Naive B cell (primary cell): ENCODE measurements at places on chromosomes 6 and 20.

- peaks cover 26% of the 10 kb centered on the region for H3K36me3 ChIP-seq
- H3K4me1 ChIP-seq = no peaks in the 10 kb centered on the region
- no peak overlapping the region for H3K4me3 ChIP-seq
- DNase-seq = peak; percentile 4
- H3K27me3 ChIP-seq = peaks cover 17% of the 10 kb centered on the region
These were observed 45.9 kb upstream of the RALY start for GRCh38 chr20:33947709-33948295.

DNA sequence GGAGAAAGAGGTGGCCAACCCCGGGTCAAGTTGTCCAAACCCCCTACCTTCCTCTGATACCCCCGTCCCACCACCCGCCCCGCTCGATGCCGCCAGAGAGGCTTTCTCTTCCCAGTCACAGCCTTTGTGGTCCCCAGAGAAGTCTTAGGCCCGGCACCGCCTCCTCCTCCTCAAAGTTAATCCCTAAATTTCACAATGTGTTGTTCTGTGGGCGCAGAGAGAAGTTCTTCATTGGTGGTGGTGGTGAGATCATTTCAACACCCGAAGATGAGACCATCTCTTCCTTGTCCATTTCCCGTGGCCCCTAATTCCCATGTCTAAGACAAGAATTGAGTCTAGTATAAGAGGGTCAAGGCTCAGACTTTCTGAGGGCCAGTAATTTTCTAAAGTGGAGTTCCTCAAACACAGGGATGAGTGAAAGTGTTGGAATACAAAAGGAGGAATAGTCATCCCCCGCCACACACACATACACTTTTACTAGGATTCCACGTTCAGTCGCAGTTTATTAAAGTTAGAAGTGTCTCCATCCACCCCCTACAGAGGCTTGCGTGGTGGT is 10.4 kb downstream of the TRIM31 start:
- no peaks in the 10 kb centered on the region for H3K36me3 ChIP-seq
- no peak for DNase-seq
- H3K4me1 ChIP-seq = peaks cover 36% of the 10 kb centered on the region

DNA sequence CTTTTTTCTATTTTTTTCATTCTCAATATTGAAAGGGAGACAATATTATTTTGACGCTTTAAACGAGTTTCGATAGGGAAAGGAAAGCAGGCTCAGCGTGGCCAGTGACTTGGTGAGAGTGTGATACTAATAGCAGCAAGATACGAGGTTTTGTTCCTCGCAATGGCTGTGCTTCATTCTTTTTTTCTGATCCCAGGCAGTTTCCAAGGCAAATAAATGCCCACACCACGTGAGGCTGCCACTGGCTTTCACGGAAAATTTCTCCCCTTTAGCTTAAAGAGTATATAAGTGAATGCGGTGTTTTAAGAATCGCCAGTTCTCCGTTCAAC is 196.4 kb upstream of the ZNF184 start:
- DNase-seq = no peak
- peaks cover 68% of the 10 kb centered on the region for H3K27me3 ChIP-seq
- H3K36me3 ChIP-seq = peaks cover 22% of the 10 kb centered on the region

GRCh38 chr20:4216142-4216735 is 200.9 kb upstream of the RNF24 start:
- H3K27me3 ChIP-seq = peaks cover 27% of the 10 kb centered on the region
- H3K36me3 ChIP-seq = no peaks in the 10 kb centered on the region
- DNase-seq = no peak

GRCh38 chr6:9252799-9253198 is 817.5 kb upstream of the SLC35B3 start:
- H3K27me3 ChIP-seq = no peaks in the 10 kb centered on the region
- H3K27ac ChIP-seq = no peak overlapping the region
- no peak overlapping the region for H3K4me3 ChIP-seq
- DNase-seq = no peak
- H3K36me3 ChIP-seq = no peaks in the 10 kb centered on the region

DNA sequence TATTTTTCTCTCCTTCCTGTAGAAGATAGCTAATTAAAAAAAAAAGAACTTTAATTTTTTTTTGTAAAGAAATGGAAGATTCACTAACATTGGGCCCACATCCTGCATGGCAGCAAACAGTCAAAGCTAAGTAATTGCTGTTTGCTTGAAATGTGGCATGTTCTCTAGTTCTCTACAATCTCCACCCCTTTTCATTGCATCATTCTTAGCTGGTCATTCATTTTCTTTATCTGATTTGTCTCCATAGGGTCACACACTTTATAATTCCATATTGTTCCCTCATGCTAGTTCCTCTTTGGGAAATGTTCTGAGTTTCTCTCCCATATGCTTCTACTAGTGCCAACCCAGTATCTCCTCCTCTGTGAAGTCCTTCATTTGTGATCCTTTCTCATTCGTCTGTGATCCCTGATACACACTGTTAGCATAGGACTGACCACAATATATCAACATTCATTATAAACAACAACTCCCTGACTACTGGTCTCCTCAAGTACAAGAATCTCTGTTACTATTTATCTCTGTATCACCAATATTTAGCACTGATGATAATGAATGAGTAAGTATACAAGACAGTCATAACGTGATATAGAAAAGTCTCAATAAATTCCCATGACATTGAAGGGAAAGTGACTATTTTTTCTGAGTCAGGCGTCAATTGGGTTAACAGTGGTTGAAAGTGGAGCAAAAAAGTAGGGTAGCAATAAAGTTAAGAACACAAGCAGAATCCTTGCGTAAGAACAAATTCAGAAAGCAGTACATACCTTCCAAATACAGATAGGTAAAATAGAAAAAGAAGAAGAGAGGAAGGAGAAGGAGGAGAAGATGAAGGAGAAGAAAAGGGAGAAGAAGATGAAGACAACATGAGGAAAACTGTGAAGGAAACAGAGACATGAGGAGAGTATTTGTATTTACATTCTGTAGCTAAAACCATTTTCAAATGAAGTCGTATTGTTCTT is 33.2 kb upstream of the MYB start:
- H3K27ac ChIP-seq = no peak overlapping the region
- no peaks in the 10 kb centered on the region for H3K27me3 ChIP-seq
- no peaks in the 10 kb centered on the region for H3K36me3 ChIP-seq
- peaks cover 4% of the 10 kb centered on the region for H3K4me1 ChIP-seq

DNA sequence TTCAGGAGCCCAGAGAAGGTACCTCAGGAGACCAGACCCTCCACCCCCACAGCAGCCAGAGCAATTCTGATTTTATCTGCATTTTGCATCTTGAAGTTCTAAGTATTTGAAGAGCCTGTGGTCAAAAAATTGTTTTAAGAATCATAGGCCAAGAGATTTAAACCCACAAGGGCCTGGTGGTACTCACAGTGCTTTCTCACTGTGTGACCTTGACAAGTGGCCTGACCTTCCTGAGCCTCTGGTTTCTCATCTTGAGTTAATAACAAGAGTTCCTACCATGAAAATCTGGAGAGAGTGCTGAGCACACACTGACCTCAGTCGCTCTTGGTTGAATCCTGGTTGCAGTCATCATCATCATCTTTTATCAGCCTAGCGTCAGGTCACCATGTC is 45.4 kb upstream of the ID1 start:
- H3K36me3 ChIP-seq = no peaks in the 10 kb centered on the region
- no peak overlapping the region for H3K4me3 ChIP-seq
- no peak for DNase-seq
- H3K27me3 ChIP-seq = no peaks in the 10 kb centered on the region

- H3K27me3 ChIP-seq = peaks cover 16% of the 10 kb centered on the region
- H3K4me1 ChIP-seq = no peaks in the 10 kb centered on the region
- H3K36me3 ChIP-seq = no peaks in the 10 kb centered on the region
- DNase-seq = no peak
- no peak overlapping the region for H3K27ac ChIP-seq
- H3K4me3 ChIP-seq = no peak overlapping the region
These were observed 423.2 kb downstream of the RFPL4B start for GRCh38 chr6:112770308-112770707.

- no peaks in the 10 kb centered on the region for H3K27me3 ChIP-seq
- DNase-seq = no peak
- no peak overlapping the region for H3K4me3 ChIP-seq
- peak overlapping the region; percentile 65 for H3K27ac ChIP-seq
These were observed 41.5 kb downstream of the DSE start for GRCh38 chr6:116412270-116412669.

DNA sequence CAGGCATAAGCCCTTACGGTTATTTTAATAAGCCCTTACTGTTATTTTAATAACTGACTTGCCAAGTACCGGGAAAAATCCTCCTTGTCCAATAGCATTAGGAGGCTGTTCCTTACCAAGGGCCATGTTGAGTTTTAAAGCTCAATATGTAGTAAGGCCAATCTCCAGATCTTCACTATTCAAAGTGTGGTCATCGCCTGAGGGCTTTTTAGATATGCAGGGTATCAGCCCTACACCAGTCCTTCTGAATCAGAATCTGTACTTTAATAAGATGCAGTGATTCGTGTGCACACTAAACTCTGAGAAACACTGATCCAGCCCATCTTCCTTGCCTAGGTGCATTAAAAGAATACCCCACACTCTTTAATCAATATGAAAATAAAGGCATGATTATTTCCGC is 72.8 kb upstream of the ZNF133 start:
- no peak overlapping the region for H3K27ac ChIP-seq
- no peak for DNase-seq
- H3K4me3 ChIP-seq = no peak overlapping the region
- H3K36me3 ChIP-seq = no peaks in the 10 kb centered on the region
- H3K27me3 ChIP-seq = peaks cover 3% of the 10 kb centered on the region

DNA sequence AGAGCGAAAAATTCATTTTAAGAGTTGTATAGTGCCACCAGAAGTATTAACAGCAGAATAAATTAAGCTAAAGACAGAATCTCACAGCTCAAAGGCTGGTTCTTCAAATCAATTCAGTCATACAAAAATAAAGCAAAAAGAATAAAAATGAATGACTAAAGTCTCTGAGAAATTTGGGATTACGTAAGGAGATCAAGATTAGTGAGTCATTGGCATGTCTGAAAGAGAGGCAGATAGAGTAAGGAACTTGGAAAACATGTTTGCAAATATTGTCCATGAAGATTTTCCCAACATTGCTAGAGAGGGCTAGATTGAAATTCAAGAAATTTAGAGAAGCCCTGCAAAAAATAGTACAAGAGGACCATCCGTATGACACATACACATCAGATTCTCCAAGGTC is 1413.9 kb upstream of the ADGRB3 start:
- no peaks in the 10 kb centered on the region for H3K27me3 ChIP-seq
- no peak overlapping the region for H3K4me3 ChIP-seq
- no peak for DNase-seq
- H3K36me3 ChIP-seq = no peaks in the 10 kb centered on the region

- H3K27me3 ChIP-seq = no peaks in the 10 kb centered on the region
- no peak overlapping the region for H3K4me3 ChIP-seq
- peak overlapping the region; percentile 21 for H3K27ac ChIP-seq
These were observed 360.1 kb downstream of the HDGFL1 start for GRCh38 chr6:22929311-22929985.

DNA sequence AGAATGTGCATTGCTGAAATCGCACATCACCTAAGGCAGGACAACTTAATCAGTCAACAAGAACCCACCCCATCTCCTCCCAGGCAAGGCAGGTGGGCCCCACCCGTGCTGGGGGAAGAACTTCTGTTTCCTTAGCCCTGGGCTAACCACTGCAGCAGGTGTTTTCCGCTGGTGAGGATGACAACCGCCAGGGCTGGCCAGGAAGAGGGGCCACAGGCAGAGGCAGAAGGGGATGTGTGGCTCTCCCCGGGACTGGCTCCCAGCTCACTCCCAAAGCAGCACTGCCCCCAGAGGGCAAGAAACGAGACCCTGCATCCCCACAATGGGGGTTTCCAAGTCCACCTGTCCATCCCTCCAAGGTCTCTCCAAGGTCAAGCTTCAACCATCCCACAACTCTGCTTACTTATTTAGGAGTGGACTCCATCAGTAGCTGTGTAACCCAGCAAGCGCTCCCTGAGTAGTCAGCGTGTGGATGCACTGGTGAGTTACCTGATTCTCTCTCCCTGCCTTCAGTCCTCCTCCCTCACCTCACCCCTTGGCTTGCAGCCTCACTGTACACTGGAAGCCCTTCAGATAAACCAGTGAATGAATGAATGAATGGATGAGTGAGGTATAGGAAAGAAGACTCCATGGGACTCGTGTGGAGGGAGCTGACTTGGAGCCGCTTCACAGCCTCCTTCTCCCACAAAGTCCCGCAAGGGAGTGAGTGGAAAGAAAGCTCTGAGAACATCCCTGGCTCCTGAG is 168.2 kb upstream of the CST7 start:
- DNase-seq = no peak
- H3K27me3 ChIP-seq = peaks cover 48% of the 10 kb centered on the region
- H3K27ac ChIP-seq = no peak overlapping the region
- H3K4me3 ChIP-seq = no peak overlapping the region
- H3K4me1 ChIP-seq = no peaks in the 10 kb centered on the region
- no peaks in the 10 kb centered on the region for H3K36me3 ChIP-seq

- H3K27me3 ChIP-seq = no peaks in the 10 kb centered on the region
- no peak for DNase-seq
- no peak overlapping the region for H3K27ac ChIP-seq
- no peaks in the 10 kb centered on the region for H3K36me3 ChIP-seq
- no peak overlapping the region for H3K4me3 ChIP-seq
- no peaks in the 10 kb centered on the region for H3K4me1 ChIP-seq
These were observed 38.2 kb downstream of the SAMD5 start for GRCh38 chr6:147546501-147547368.

- H3K27ac ChIP-seq = peak overlapping the region; percentile 100
- peak overlapping the region; percentile 90 for H3K4me3 ChIP-seq
- H3K36me3 ChIP-seq = no peaks in the 10 kb centered on the region
- no peaks in the 10 kb centered on the region for H3K27me3 ChIP-seq
These were observed 1.0 kb upstream of the NXT1 start for GRCh38 chr20:23349338-23350195.

- H3K27me3 ChIP-seq = no peaks in the 10 kb centered on the region
- no peaks in the 10 kb centered on the region for H3K4me1 ChIP-seq
- no peak overlapping the region for H3K4me3 ChIP-seq
- DNase-seq = no peak
- peaks cover 27% of the 10 kb centered on the region for H3K36me3 ChIP-seq
These were observed 29.7 kb upstream of the GNRH2 start for GRCh38 chr20:3013771-3014170.

GRCh38 chr6:85130743-85131142 is 319.1 kb upstream of the NT5E start:
- no peak overlapping the region for H3K27ac ChIP-seq
- DNase-seq = no peak
- no peak overlapping the region for H3K4me3 ChIP-seq
- no peaks in the 10 kb centered on the region for H3K36me3 ChIP-seq
- no peaks in the 10 kb centered on the region for H3K4me1 ChIP-seq
- no peaks in the 10 kb centered on the region for H3K27me3 ChIP-seq
